ENCODE measurements at places on chromosomes 11 and 22.

- no peak for DNase-seq
Measured at GRCh38 chr11:106497321-106497720, 419.9 kb downstream of the AASDHPPT start.

GRCh38 chr11:115965767-115966504 is 461.7 kb upstream of the CADM1 start:
- DNase-seq, result no peak

GRCh38 chr11:67279589-67280340 is 9.3 kb upstream of the ANKRD13D start:
- DNase-seq, result peak; percentile 20

DNA sequence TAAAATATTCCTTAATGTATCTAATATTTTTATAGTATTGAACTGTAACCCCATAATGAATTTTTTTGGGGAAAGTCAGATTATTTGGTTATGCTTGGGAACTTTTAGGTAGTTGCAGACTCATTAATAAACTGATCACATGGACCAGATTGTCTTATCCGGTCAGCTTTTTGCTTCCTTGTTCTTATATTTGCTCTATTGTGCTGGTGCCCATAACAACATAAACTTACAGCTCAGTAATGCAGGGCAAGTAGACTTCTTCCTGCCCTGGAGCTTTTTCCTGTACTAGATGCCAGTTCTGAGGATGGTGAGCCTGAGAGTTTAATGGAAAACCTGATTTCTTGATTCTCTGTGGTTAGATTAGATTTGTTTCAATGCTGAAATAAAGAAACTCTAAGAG is 53.2 kb downstream of the MTMR3 start:
- no peak for DNase-seq

DNA sequence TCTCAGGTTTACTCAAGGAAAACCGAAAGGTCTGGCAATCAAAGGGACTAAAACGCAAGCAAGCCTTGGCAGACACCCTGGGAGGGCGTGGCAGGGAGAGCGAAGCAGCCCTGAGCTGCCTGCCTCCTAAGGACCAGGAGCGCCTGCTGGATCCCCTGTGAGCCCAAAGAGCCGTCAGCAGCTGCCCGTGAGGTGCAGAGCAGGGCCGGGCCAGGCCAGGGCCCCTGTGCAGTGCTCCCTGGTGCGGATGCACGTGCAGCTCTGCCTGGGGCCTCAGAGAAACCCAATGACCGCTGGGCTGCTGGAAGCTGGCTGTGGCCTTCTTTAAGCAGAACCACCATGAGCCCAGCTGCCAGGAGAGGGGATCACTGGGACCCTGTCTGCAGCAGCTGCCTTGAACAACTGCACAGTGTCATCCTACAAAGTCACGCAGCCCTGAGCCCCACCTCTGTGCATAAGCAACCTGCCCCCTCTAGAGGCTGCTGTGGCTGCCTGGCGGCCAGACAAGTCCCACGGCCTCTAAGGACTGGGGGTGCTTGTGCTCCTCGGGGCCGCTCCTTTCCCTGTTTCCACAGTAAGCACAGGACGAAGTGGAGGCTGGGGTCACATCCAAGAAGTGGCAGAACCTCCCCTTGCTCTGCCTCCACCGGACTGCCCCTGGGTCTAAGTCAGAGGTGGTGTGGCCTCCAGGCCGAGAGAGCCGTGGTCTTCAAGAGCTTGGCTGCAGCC is 29.1 kb upstream of the COMT start:
- no peak for DNase-seq

- DNase-seq, result no peak
Measured at GRCh38 chr11:43928721-43929120, 13.7 kb upstream of the C11orf96 start.

- no peak for DNase-seq
Measured at GRCh38 chr11:98625526-98625925, 395.2 kb upstream of the CNTN5 start.

DNA sequence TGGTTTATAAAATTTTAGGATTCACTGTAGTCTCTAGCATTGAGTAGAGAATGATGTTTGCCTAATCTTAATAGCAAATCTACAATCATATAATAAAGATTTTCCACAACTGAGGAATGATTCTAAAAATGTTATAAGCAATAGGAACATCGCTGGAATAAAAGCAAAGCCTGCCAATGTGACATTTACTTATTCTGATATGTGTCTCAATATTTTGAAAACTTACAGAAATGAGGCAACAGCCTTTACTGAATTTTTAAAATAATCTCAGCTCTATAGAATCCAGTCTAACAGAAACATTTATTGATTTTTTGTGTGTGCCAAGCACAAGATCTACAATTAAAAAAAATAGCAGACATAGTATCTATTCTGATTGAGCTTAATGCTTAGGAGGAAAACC is 303.7 kb upstream of the CCDC179 start:
- DNase-seq, result no peak

GRCh38 chr11:729492-730074 is 17.7 kb upstream of the TALDO1 start:
- DNase-seq, result no peak

GRCh38 chr22:19853879-19854777 is 546 bp downstream of the GNB1L start:
- DNase-seq, result no peak

GRCh38 chr22:42180349-42180842 is 49.8 kb upstream of the CYP2D6 start:
- no peak for DNase-seq

- DNase-seq, result peak; percentile 84
Measured at GRCh38 chr11:126317756-126318573, 14.1 kb downstream of the DCPS start.

DNA sequence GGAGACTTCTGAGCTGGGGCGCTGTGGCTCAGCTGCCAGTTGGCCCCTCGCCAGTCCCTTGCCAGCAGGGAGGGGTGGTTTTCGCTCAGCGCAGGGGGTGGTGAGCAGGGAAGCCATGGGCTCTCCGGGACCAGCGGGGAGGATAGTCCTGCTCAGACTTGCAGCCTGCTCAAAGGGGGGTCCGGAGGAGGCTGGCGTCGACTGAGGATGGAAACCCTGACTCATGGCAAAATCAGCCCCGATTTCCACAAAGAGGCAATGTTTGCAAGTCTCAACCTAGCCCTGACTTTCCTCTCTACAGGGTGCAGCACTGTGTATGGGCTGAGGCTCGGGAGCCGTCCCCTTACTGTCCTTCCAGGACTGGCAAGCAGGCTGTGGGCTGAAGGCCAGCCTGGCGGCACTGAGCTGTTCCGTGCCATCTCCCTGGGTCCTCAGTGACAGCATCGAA is 35.1 kb downstream of the FBLN1 start:
- peak; percentile 72 for DNase-seq

DNA sequence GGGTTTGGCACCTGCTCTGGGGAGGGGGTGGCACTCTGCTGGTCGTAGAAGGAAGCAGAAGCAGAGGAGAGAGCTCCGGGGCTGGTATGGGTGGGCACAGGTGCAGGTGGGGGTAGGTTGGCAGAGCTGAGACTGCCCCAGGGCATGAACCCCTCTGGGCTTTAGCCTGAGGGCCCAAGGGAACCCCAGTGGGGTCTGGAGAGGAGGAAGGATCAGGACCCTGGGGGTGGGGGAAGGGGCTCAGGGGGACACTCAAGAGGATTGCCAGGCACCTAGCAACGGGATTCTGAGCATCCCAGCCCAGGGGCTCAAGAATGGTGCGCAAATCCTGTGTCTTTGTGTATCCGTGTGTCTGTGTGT is 6.3 kb downstream of the ALDH3B2 start:
- DNase-seq, result no peak

- peak; percentile 30 for DNase-seq
Measured at GRCh38 chr11:93525601-93526345, 17.4 kb downstream of the SMCO4 start.

GRCh38 chr11:125945011-125945796 is 640 bp upstream of the VSIG10L2 start:
- no peak for DNase-seq

GRCh38 chr11:44624761-44625221 is 59.3 kb downstream of the CD82 start:
- no peak for DNase-seq

Data from left cardiac atrium (tissue), 4 donors.